Neural crest cell (in vitro differentiated cells): ENCODE measurements at places on chromosomes 1 and 21.

GRCh38 chr1:225961659-225962439, 20.8 kb upstream of the LEFTY2 start:
- no peak for DNase-seq

DNA sequence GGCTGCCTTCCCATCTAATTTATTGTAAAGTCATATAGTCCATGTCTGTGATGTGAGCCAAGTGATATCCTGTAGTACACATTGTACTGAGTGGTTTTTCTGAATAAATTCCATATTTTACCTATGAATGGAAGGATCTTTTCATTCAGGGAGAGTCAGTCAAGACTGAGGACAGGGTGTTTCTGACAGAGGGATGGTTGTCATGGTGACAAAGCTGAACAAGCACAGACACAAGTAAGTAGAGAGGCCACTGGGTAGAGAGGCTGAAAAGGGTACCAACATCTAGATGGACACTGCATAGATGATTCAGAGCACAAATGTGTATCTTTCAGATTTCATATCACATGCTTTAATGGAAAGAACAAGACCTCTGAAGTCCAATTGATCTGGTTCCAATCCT, 22.6 kb upstream of the IL20 start:
- no peak for DNase-seq

DNA sequence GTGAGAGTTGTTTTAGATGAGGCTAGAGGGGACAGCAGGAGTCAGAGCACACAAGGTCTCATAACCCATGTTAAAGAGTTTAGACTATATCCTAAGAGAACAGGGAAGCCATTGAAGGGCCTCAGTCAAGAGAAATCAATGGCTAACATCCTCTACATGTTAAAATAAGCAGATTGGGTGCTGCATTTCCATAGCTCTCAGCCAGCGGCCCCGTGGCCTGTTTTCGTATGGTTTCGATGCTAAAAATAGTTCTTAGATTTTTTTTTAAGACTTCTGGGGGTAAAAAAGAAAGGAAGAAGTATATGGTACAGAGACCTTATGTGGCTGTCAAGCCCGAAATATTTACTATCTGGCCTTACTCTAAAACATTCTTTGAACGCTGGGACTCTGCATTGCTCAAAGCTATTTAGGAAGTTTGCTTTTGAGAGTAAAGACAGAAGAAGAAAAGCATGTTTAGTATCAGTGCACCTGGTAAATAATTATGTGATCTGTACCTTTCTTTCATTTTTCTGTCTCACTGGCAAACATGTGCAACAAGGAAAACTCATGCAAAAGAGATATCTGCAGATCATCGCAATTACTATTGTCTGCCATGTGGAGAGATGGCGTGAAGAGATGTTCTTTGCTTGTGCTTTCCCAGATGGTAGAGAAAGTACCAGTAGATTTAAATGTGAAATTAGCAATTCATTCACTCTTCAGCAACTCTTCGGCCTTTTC, 8.4 kb downstream of the PDIK1L start:
- DNase-seq = no peak

DNA sequence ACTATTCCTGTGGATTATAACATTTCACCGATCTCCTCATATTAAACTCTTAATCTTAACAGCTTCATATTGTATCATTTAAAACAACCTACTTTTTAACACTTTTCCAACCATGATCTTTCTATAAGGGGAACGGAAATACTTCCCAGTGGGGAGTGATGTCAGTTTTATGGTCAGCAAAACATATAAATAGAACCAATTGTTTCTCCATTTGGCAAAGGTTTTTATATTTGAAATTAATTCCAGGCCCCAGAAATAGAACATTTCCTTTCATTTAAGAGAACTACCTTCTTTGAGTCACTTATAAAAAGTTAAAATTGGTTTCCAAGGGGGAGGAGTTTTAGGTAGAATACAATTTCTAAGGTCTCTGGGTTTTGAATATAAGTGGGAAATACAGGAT, 189.6 kb downstream of the TGFBR3 start:
- DNase-seq = no peak

DNA sequence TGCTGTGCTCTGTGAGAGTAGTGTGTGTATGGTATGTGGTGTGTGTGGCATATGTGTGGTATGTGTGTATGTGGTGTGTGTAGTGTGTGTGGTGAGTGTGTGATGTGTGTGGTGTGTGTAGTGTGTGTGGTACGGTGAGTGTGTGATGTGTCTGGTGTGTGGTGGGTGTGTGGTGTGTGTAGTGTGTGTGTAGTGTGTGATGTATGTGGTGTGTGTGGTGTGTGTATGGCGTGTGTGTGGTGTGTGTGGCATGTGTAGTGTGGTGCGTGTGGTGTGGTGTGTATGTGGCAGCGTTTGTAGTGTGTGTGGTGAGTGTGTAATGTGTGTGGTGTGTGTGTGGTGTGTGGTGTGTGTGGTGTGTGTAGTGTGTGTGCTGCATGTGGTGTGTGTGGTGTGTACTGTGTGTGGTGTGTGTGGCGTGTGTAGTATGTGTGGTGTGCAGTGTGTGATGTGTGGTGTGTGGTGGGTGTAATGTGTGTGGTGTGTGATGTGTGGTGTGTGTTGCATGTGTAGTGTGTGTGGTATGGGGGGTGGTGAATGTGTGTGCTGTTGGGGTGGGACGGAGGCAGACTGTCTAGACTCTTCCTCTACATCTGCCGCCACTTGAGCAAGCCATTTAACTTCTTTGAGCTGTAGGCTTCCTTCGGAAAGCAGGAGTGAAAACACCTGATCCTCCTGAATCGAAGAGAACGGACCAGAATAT, 33.5 kb downstream of the GPA33 start:
- no peak for DNase-seq

- no peak for DNase-seq
Measured at GRCh38 chr1:35377555-35377954, 109.0 kb downstream of the ZMYM4 start.
